ENCODE measurements at places on chromosomes 2 and 18. TPM values are rescaled to one million over a fixed set of nuclear protein-coding genes. Genes with fewer than 3 reads are reported as not detected.

Gene CEP192
- 77.3 TPM for total RNA-seq

Gene KCNIP3
- total RNA-seq, result 43.4 TPM

Gene SNTG2
- total RNA-seq, result 8.7 TPM

Gene CRYGD
- total RNA-seq, result not detected

Gene OTOS
- not detected for total RNA-seq

Gene ABCB11
- 7.2 TPM for total RNA-seq

Gene NEURL3
- total RNA-seq, result 1.7 TPM

Gene CARF
- total RNA-seq, result 37.9 TPM

Gene ARL6IP6
- 42.0 TPM for total RNA-seq

Gene LRRFIP1
- 25.5 TPM for total RNA-seq

Gene C2orf92
- 35.7 TPM for total RNA-seq

Measured in testis (tissue), 5 donors.